ENCODE measurements at places on chromosomes 1 and 21.

- no peak for DNase-seq
These were observed 24.7 kb upstream of the ARTN start for GRCh38 chr1:43908858-43909257.

DNA sequence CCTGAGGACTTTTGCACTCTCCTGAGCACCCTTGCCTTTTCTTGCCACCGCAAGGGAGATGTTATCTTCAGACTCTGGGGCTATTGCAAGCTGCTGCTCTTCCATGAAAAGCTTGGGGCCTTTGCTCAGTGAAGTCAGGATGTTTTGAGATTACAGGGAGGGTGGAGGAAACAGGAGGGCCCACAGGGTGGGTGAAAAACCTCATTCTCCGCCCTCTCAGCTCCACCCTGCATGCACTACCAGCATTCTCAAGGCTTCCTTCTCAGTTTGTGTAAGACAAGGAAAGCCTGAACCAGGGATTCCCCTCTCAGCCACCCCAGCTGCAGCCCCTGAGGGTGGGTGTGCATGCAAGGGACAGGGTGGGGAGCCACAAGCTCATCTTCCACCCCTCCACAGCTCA lies 25.8 kb upstream of the ZNF648 start:
- DNase-seq = no peak

DNA sequence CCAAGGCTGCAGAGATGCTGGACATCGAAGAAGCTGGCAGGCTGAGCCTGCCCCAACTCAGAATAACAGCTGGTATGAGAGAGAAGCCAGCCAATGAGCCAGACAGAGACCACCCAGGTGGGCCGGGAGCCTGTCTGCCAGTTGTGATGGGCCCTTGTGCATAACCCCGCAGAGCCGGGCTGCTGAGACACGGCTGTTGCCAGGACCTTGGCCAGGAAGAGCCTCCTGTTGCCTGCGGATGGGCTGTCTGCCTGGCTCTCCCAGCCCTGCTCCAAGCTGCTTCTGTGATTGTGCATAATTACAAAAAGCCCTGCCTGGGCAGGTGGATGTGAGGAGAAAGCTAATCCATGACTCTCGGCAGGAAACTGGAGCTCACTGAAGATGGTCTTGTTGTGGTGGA lies 126.5 kb downstream of the CAPN8 start:
- no peak for DNase-seq

DNA sequence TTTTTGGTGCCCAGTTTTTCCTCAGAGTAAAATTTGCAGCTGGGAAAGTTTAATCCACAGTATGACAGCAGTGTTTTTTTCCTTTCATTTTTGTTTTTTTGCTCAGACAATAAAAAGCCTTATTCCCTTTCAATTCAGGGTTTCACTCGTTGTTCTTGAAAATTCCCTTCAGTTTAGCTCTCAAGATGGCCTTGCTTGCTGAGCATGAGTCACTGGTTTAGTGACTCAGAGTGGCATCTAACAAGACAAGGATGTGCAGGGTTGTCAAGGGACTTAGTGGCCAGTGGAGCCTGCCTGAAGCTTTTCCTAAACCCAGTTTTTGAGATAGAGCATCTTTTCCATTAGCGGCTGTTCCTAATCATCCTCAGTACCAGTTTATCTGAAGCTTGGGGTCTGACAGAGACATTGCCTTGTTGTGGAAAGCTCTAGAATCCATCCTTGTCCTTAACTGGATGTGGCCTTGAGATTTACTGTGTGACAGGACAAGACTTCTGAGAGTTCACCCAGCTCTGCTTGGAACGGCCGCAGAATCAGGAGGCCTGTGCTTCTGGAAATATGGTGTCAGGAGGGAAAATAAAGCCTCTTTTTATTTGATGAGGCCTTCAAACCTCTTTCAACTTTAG lies 48.4 kb upstream of the DNAJC6 start:
- no peak for DNase-seq

GRCh38 chr1:18557621-18558465 lies 72.8 kb upstream of the PAX7 start:
- DNase-seq = no peak

DNA sequence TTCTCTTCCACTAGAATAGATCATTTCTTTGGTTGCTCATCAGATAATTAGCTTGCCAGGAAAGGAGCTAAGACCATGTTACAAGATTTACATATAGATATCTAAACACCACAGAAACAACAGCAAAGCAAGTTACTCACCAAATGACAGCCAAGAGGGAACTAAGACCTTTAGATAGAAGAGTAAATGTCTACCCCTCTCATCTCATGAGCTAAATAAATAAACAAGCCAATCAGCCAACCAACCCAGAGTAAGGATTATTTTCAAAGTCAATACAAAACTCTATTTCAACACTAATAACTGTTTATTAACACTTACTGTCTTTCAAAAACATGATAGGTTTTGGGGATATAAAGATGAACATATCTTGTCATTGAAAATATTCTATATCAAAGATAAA lies 474.7 kb downstream of the LMO4 start:
- DNase-seq = no peak

DNA sequence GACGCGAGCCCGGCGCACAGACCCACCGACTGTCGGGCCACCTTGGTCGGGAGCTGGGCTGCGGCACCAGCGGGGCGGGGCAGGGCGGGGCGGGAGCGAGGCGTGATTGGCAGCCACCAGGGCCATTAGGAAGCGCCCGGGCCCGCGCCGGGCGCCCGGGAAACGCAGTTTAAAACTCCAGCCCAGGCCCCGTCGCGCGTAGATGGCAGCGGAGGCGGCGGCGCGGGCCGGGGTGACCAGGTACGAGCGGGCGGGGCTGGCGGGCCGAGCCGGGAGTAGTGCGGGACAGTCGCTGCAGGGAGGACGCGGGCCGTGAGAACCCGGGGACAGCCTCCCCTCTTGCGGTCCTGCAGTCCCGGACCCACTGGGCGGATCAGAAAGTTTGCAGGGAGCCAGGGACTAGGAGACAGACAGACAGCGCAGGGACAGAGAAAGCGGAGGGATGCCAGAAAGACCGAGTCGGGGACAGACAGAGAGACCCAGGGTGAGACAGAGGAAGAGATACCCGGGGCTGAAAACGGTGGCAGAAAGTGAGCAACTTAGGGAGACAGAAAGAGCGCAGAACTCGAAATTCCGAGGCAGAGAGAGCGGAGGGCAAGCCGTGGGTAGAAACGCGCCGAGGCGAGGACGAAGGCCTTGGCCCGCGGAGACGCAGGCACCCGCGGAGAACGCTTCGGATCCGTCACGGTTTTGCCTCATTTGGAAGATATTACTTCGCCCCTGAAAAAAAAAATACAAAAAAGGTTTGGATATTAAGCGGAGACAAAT lies at the start of gene DMBX1:
Gene DMBX1 (plus strand): TSS at position 199 of the 768 bp plus-strand sequence. CDS start 17,175 bp downstream, outside the sequence.
- peak; percentile 32 for DNase-seq

DNA sequence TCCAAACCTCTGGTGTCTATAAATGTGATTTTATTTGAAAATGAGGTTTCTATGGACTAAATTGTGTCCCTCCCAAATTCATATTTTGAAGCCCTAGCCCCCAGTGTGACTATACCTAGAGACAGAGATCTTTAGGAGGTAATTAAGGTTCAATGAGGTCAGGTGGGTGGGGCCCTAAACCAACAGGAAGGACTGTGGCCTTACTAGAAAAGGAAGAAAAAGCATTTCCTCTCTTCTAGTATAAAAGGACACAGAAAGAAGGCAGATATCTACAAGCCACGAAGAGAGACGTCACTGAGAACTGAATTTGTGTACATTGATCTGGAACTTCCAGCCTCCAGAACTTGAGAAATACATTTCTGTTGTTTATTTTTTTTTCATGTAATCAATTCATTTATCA lies 123.1 kb upstream of the RUNX1 start:
- DNase-seq = no peak

DNA sequence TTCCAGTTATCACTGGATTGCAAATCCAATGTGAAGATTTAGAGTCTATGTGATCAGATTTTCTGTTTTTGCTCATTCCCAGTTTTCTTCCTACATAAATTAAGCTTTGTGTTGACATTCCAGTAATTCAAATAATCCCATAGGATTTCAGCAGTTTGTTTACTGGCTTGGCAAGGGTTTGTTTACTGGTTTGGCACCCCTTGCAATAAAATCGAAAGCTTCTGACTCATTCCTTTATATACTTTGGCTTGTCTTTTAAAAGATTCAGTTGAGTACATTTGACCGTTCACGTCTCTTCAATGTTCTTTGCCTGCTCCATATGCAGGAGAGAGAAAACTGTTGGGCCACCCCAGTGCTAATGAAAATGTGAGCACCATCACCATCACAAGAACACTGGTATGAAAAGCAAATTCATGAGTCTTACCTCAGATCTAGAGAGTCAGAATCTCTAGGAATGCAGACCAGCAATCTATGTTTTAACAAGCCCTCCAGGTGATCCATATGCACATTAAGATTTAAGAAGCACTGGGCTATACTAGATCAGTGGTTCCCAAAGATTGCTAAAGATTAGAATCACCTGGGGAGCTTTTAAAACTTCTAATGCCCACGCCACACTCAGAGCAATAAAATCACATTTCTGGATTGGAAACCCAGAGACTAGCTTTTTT lies 32.8 kb downstream of the ZC3H11B start:
- no peak for DNase-seq

DNA sequence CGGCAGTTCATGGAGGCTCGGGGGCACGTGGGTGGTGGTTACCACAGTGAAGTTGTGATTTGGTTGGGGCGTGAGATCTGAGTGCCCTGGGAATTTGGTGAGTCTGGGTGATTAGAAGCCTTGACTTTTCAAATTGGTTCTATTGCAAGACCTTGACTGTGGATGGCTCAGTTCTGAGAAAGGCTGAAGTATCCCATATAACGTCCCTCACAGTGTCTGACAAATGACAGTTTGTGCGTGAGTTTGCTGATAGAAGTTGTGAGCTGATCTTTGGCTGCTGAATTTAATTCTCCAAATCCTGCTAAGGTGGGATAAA lies 549 bp downstream of the MSH4 start:
- DNase-seq = no peak

DNA sequence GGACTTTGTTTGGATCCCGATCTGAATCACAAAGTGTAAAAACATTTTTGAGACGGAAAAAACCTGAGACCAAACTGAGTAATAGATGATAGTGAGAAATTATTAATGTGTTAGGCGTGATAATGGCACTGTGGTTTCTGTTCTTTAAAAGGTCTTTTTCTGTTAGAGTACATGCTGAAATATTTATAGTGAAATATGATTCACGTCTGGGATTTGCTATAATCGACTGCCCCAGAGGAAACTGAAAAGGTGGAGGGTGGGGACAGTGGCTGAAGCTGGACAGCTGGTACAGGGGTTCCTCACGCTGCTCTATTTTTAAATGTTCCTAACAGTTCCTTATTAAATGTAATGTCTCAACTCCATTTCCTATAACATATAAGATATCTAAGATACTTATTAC lies 11.2 kb downstream of the URB1 start:
- no peak for DNase-seq

- DNase-seq = no peak
These were observed 38.6 kb downstream of the TARBP1 start for GRCh38 chr1:234440348-234440747.

GRCh38 chr21:29751473-29752185 lies 188.2 kb downstream of the GRIK1 start:
- DNase-seq = no peak

GRCh38 chr1:19311503-19311930 lies 427 bp downstream of the AKR7A2 start:
- DNase-seq = no peak

DNA sequence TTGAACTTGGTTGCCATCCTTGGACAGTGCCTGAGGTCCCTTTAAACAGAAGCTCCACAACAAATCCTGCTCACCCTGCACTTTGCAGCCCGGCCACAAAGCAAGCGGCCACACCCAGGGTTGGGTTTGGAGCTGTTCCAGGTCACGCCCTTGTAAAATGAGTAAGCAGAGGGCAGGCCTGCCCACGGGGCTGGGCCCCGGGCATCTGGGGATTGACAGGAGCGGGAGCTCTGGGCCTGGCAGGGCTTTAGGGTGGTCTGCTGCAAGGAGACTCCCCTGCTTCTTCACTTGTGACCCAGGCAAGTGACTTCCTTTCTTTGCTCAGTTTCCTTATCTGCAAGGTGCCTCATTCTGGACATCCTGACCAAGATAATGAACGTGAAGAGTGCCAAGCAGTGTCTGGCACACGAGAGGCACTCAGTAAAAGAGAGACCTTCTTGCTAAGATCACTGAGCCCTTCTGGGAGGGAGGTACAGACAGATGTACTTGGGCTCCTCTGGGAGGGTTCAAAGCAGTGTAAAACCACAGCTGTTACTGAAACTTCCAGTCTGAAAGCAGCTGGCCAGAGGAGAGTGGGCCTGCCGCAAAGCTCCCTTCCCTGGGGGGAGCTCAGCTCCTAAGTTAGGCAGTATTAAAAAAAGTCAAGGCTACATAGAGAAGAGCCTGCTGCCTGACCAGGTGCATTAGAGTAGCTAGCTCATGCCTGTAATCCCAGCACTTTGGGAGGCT lies 2.6 kb downstream of the E2F2 start:
- DNase-seq = peak; percentile 89

- no peak for DNase-seq
These were observed 97.5 kb downstream of the CASZ1 start for GRCh38 chr1:10698726-10699469.
